HT-29 (cell line): ENCODE measurements at places on chromosomes 4 and X.

GRCh38 chrX:23854945-23855344 is 52.8 kb downstream of the APOO start:
- DNase-seq, result no peak

DNA sequence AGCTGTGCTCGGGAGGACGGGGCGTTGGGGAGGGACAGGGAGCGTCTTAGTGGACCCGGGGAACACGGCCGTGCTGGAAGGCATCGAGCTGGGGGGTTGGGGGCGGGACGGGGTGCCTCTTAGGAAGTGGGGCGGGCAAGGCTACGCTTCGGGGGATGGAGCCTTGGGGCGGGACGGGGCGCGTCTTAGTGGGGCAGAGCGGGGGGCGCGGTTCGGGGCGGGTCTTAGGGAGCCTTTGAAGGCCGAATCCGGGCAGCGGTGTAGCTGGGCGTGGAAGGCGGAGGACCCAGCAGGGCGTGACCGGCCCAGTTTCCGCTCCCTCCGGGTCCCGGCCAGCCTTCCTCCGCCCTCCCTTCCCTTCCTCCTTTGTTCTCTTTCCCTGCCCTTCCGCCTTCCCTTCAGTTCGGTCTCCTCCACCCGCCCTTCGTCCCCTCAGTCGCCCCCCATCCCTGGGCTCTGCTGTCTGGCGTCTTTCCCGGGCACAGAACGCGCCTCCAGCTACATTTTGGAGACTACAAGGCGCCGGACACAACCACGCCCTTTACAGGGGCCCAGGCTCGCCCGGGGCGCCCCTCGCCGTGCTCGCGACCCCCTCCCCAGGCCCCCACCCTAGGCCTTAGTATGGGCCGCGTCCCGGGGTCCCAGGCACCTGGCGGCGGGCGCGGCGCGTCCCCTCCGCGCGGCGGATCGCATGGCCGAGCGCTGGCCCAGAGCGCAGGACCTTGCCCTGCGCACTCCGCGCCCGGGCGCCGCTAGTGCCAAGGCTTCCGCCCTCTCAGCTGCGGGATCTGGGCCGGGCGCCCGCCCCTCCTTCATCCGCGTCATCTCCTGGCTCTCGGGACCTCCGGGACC is at the start of gene ARSD:
ARSD (minus strand) TSS at position 757 of the 852 bp plus-strand sequence; CDS start at position 693, 64 bp downstream.
- DNase-seq, result peak; percentile 86

DNA sequence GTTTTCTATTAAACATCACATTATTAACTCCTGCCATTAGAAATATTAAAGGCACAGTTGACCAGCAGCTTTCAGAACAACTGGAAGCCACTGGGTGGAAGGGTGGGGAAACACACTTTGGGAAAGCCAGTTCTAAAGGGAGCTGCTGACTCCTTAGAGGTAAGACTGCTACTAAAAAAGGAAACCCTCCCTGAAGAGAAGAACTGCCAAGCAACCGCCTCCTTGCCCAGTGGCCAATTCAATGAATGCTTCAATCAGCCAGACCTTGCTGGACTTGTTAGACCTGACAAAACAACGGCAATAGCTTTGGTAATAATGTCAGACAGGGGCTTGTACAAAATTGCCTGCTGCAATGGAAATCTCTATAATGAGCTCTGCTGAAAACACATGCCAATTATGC is 15.6 kb downstream of the OPHN1 start:
- DNase-seq, result no peak

GRCh38 chrX:46117234-46117633 is 428.0 kb downstream of the ZNF674 start:
- no peak for DNase-seq

GRCh38 chrX:14927401-14927800 is 54.2 kb downstream of the MOSPD2 start:
- no peak for DNase-seq

- DNase-seq, result no peak
Measured at GRCh38 chr4:13957871-13958270, 330.3 kb upstream of the BOD1L1 start.

DNA sequence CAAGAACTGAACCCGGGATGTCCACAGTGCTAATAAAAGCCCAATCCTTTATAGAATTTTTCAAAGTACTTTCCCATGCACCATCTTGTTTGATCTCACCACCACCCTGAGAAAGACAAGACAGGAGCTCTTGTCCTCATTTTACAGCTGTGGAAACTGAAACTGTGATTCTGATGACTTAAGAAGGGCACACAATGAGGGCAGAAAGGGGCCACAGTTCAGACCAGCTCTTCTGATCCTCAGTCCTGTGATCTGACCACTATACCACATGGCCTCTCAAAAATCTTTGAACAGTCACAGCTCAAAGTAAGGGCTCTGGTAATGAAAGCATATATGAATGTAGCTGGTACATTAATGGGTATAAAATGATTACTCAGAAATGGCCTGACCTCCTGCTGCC is 127.3 kb upstream of the CPEB2 start:
- no peak for DNase-seq

DNA sequence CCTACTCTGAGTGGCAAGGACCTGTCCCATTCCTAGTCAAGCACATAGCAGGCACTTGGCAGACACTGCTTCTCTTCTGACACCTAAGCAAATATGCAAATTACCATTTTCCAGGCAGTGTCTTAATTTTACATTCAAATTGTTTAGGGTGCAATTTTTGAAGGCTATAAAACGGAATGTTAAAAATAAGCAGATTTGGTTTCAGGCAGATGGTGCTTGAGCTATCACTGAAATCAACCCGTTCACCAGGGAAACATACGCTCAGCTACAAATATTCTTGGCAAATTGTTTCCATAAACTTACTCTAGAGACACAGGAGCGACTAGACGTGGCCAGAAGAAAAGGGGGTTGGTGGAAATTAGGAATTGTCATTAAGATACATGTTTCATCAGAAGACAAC is 45.7 kb downstream of the BEND2 start:
- no peak for DNase-seq

GRCh38 chr4:7144374-7145290 is 47.7 kb upstream of the SORCS2 start:
- no peak for DNase-seq

GRCh38 chr4:54384563-54384962 is 155.5 kb downstream of the PDGFRA start:
- peak; percentile 37 for DNase-seq

DNA sequence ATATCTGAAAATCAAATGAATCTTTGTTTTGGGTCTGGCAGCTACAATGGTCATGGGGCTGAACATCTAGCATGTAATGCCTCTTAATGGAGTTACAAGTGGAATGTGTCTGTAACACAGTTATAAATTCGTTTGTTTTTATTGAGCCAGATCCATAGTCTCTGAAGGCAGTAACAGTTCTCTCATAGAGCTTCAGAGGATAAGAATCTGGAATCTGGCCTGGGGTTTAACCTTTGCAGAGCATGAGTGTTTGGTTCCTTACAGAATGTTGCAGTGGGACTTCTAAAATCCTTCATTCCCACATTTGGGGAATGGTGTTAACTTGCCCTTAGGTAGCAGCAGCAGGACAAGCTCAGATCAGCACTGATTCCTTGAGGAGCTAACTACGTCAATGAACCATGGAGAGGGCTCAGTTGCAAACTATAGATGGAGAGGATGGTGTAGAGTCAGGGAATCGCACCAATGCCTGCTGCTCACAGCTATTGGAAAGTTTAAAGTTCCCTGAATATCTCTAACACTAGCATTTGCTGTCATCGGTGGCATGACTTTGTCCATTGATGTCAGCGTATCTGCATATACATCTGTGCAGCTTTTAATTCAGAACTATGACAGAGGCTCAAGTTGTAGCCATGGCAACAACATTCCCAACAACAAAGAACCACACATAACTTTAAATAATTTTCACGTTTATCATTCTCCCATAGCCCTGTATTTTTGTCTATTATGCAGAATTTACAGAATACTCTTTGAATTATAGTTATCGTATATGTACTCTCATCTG is 72.2 kb downstream of the RASGEF1B start:
- DNase-seq, result no peak

DNA sequence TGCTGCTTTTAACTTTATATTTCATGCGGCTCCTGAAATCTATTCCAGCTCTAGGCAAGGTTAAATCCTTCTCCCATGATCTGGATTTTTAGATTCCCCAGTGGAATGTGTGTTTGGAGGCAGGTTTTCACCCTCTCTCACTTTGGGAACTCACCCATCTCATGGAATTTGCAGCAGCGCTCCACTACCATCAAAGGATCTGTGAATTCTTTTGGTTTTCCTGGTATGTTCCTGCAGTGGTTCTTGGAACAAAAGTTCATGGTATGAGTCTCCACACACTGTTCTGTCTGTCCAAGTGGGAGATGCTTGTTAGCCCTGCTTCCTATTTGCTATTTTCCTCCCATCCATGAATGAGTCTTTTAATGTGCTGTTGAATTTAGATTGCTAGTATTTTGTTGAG is 14.0 kb downstream of the APOOL start:
- no peak for DNase-seq

GRCh38 chrX:110448459-110448858 is 89.8 kb downstream of the RTL9 start:
- DNase-seq, result no peak

GRCh38 chr4:181416966-181417365 is 826.2 kb upstream of the TENM3 start:
- no peak for DNase-seq

DNA sequence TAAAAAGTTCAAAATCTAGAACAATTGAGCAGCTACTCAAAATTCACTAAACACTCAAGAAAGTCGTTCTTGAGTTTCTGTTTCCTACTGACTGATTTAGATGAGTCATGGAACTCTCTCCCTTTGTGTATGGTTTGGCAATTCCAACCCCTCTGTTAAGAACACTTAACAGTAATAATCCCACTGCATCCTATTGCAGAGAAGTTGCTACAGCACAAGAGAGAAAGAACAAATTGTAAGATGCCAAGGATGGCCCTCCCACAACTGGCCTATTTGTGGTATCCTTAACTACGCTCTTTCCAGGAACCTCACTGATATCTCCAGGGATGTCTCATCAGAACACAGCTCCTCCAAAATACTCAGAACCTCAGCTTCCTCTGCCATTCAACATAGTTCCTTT is 701.8 kb upstream of the TENM3 start:
- DNase-seq, result no peak

- DNase-seq, result no peak
Measured at GRCh38 chr4:113849771-113850170, 88.2 kb upstream of the CAMK2D start.

DNA sequence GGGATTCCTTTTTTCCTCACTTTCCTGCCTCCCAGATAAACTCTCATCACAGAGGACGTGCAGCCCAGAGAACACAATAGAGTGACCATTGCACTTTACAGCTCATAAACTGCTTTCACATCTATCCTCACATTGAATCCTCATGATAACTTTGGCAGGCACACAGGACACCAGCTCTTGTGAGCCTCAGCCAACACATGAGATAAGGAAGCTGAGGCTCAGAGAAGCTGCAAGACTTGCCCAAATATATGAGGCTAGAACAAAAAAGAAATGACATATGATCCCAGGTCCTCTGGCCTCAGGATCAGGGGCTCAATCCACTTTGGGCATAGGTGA is 85.0 kb upstream of the CPEB2 start:
- DNase-seq, result no peak

GRCh38 chrX:40855411-40855810 is 120.1 kb upstream of the MED14 start:
- DNase-seq, result no peak

DNA sequence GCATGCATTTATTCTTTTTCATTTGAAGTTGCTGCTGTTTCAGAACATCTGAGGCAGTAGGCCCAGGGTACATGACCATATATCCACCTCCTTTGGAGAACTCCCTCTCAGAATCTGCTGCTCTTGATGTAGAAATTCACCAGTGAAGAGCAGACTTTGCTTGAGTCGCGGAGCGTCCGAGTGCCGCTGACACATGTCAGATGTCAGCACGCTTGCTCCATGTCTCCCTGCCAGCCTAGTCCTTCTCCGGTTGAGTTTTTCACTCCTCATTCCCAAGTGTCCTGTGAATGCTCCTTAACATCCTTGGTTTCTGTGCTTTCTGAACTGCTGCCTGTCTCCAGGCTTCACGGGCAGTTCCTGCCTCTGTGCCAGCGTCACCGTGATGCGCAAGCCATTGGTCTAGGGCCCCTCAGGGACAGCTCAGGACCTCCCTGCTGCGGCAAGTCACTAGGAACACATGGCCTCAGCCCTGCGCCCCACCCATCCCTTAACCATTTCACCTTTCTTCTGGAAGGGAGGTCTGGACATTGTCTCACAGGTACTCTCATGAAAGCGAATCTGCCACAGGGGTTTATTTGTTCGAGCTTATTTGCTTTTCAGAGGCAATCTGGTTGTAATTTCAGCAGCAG is 93.1 kb upstream of the RBPJ start:
- no peak for DNase-seq

DNA sequence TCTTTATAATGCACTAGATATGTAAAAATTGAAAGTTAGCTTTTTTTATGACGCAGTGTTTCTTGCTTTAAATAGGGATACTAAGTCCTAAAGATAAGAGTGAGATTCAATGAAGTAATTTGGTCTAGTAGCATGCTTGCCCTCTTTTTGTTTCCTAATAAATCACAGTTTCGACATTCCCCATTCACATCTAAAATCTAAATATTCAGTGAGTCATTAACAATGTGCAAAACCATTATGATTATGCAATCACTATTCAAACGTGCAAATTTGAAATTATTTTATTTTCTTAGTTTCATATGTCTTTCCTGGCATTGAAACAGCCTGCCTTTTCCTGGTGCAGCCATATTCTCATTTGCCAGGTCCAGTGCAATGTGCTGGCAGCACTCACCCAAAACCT is 1350.5 kb upstream of the PABPC4L start:
- no peak for DNase-seq

- DNase-seq, result no peak
Measured at GRCh38 chr4:54626113-54626512, 31.6 kb upstream of the KIT start.

DNA sequence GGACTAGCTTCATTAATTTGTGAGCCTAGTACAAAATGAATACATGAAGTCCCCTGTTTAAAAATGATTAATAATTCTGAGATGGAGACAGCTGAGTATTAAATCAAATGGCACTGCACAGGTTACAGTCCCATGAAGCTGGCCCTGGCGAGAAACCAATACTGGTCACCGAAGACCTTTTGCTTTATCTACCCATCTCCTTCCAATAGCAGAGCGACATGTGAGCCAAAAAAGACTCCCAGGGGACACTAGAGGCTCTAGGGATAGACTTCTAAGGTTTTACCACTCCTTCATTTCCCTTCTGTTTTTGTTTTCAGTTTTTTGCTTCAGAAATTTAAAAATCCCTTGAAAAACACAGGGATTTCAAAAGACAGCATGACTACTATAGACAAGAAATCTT is 97.0 kb upstream of the CCSER1 start:
- DNase-seq, result no peak

GRCh38 chrX:103210056-103210455 is 4.9 kb upstream of the BEX4 start:
- DNase-seq, result no peak

- DNase-seq, result no peak
Measured at GRCh38 chrX:30875957-30876356, 13.1 kb downstream of the TAB3 start.

DNA sequence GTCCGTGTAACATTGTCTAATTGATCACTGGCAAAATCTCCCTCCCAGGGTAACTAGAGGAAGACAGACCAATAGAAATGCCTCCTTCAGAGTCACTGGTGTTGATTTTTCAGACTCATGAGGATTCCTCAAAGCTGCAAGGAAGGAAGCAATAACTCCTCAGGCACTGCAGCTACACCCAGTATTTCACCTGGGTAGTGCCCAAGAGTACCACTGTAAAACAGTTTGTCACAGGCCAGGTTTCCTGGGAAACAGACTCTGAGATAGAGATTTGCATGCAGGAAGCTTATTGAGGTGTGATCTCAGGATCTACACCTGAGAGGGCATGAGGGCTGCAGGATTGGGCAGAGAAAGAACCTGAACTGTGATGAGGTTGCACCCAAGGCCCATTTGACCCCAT is 240.7 kb upstream of the ATP6AP2 start:
- no peak for DNase-seq

GRCh38 chrX:56947699-56948098 is 47.6 kb downstream of the SPIN3 start:
- no peak for DNase-seq
